ENCODE measurements at places on chromosomes 1 and 21.
A peak's percentile ranks its signal among the peaks of the same experiment; 100 is the strongest.

- no peak for DNase-seq
These were observed 23.4 kb upstream of the MEF2D start for GRCh38 chr1:156523801-156524480.

- no peak for DNase-seq
These were observed 155.9 kb upstream of the RUNX1 start for GRCh38 chr21:35204850-35205541.

DNA sequence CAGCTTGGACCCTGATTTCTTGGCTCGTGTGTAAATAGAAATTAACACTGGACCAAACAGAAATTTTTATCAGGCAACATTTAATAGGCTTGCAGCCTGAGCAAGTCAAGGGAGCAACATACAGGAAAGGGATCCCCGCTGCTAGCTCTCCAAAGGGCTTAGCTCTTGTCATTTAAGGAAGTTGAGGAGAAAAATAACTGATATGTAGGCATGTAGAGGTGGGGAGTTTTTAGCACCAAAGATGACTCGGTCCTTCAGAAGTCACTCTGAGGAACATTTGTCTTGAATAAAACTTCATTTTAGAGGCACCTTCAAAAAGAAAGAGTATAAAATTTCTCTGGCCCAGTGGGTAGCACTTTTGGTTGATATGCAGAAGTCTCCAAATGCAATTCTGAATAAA, 27.1 kb downstream of the GBP2 start:
- no peak for DNase-seq

GRCh38 chr1:206686478-206687249, 2.0 kb downstream of the MAPKAPK2 start:
- DNase-seq = no peak

GRCh38 chr21:38240129-38240528, 16.7 kb upstream of the KCNJ15 start:
- no peak for DNase-seq

DNA sequence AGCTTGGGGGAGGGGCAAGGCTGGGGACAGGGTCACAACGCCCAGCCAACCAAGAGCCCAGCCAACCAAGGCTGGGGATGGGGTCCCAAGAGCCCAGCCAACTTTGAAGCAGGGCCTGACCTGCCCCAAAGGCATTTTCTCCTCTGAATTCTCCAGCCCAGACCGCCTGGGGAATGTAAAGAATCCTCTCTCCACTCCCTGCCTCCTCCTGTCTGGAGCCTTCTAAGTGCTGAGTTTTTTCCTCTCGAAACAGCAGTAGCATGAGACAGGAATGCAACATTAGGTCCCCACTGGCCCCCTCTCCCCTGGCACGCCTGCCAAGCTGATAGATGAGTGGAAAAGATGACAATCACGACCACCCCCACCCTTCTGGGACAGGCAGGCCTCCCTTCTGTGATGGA, 17.0 kb downstream of the C1orf198 start:
- DNase-seq = no peak

GRCh38 chr1:23452011-23452411, 27.5 kb upstream of the TCEA3 start:
- DNase-seq = no peak

GRCh38 chr1:119001181-119002027, 13.3 kb upstream of the TBX15 start:
- DNase-seq = no peak

DNA sequence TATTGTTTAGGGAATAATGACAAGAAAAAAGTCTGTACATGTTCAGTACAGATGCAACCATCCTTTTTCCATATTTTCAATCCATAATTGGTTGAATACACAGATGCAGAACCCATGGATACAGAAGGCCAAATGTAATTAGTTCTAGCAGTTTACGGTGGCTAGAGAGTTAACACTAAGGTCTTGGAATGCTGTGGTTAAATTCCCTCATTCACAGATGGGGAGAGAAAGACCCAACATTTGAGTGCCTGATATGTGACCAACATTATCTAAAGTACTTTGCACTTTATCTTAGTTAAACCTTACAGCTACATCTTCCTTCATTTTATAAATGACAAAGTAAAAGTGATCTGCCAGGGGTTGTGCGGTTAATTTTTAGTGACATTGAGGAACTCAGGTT, 5.3 kb downstream of the SCMH1 start:
- DNase-seq = no peak

GRCh38 chr1:161032409-161032808, 6.4 kb downstream of the TSTD1 start:
- DNase-seq = no peak

GRCh38 chr1:178055093-178055492, 38.8 kb upstream of the RASAL2 start:
- no peak for DNase-seq

GRCh38 chr21:46256501-46256994, 28.0 kb upstream of the LSS start:
- DNase-seq = no peak

DNA sequence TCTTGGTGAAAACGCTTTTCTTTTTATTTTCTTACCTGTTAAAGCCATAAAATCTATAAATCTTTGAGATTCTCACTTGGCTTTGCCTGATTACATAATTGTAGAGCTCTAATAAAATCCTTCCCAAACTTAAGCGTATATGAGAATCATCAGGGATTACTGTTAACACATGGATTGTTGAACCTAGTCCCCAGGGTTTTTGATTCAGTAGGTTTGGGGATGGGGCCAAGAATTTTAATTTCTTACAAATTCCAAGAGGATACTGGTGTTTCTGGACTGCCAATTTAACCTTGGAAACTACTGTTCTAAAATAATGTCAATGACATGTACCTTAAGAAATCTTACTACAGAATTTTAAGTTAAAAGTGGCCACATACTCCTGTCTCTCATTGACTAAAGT, 694.2 kb downstream of the BRINP3 start:
- no peak for DNase-seq

DNA sequence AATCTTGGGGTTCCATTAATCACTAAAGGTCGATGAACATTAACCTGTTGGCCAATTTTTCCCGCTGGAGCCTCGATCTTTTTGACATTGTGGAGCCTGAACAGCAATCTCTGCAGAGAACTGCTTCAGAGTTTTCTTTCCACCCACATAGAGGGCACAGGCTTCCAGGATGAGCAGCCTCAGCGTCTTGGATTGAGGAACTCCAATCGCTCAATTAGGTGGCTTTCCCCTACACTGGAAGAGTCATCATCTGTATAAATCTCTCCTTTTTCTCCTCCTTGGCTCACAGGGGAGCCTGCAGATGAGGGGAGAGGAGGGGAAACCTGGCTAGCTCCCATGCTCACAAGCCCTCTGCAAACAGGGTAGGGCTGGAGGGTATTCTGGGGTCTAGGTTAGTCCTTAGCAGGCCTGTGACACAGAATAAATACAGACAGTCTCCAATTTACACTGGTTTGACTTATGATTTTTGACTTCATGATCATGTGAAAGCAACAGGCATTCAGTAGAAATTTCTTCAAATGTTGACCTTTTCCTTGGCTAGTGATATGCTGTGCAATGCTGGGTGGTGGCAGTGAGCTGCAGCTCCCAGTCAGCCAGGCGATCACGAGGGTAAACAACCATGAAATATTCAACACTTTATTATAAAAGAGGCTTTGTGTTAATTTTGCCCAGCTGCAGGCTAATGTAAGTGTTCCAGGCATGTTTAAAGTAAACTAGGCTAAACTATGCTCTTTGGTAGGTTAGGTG, 80.8 kb downstream of the PGBD5 start:
- no peak for DNase-seq

- DNase-seq = peak; percentile 83
These were observed 4.6 kb downstream of the ID3 start for GRCh38 chr1:23554481-23555269.

GRCh38 chr1:244863491-244864252, 671 bp downstream of the HNRNPU start:
- DNase-seq = peak; percentile 41

GRCh38 chr1:53982034-53982762, 35.8 kb downstream of the LDLRAD1 start:
- DNase-seq = no peak

DNA sequence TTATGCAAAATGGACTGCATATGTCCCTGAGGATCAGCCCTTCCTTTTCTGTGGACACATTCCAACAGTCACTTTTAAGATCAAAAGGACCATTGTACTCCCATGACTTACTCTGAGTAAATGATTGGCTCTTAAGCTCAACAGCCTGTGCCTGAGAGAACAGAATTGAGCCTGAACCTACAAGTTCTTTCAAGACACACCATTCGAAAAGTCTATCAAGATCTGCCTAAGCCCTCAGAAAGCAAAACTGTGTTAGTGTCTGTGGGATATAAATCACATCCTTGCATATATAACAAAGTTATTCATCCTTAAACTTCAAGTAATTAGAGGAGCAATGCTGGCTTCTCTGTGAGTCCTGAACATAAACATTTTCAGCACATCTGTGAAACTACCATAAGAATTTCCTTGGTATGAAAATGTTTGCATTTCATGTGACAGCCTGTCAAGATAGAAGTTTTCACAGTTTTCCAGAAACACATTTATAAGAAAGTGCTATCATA, 41.6 kb downstream of the PCNX2 start:
- no peak for DNase-seq

DNA sequence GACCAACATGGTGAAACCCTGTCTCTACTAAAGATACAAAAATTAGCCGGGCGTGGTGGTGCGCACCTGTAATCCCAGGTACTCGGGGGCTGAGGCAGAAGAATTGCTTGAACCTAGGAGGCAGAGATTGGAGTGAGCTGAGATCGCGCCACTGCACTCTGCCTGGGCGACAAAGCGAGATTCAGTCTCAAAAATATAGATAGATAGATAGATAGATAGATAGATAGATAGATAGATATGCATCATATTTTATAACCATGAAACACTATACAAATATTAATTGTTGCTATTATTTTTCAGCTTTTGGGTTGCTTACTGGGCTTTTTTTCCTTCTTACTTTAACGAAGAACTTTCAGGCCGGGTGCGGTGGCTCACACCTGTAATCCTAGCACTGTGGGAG, 4.8 kb upstream of the FAF1 start:
- no peak for DNase-seq

DNA sequence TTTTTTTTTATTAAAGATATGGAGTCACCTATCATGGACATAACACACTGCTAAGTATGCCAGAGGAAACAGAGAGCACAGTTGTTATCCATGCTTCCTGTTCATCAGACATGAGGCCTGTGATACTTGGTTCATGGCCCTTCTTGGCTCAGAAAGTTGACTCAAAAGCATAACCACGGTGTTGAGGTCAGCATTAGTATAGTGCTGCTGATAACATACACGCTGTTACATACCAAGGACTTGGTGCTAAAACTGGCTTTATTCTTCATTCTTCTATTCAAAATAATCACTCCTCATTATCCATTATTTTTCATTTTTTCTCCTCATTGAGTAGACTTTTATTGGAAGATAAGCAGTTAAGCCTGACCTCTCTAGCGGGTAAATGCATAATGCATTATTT, 464.1 kb downstream of the ADGRL2 start:
- no peak for DNase-seq

DNA sequence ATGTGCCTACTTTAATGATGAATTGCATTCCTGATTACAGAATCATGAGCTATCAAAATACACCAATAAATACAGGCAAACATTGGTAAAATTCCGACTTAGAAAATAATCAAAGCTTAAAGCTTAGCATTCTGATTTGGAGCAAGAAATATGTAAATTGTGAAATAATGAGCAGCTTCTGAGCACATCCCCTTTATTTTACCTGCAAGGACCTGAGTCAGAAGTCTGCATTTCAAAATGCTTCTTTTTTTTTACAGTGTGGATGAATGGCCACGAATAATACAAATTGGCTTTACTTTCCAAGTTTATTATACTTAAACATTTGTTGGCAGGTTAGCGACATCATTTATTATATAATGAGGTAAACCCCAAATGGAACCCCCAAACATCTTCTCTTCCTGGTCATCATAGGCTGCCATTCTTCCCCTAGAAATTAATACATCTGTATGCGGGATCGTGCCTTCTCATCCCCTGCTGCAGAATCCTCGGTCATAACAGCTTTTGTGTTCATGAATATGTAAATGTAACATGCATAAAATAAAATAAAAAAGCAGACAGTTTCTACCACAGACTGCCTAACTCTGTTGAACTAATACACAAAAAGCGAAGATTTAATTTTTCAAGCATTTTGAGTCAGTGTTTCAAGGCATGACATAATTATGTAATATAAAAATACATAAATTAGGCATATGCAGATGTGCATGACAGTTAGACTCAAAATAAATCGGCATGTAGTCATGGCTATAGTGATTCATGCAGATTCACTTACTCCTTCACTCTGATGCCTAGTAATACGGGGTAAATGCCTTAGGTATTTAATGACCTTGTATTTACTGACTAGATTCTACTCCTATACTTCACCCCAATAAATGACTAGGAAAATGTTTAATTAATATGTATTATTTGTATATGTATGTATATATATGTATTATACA, 339.7 kb downstream of the USP25 start:
- DNase-seq = no peak

- DNase-seq = no peak
These were observed 120.2 kb downstream of the LRRC53 start for GRCh38 chr1:74392186-74392585.

GRCh38 chr21:31708541-31708940, 23.4 kb downstream of the SCAF4 start:
- DNase-seq = no peak

GRCh38 chr1:107202007-107202406, 61.2 kb downstream of the NTNG1 start:
- no peak for DNase-seq

DNA sequence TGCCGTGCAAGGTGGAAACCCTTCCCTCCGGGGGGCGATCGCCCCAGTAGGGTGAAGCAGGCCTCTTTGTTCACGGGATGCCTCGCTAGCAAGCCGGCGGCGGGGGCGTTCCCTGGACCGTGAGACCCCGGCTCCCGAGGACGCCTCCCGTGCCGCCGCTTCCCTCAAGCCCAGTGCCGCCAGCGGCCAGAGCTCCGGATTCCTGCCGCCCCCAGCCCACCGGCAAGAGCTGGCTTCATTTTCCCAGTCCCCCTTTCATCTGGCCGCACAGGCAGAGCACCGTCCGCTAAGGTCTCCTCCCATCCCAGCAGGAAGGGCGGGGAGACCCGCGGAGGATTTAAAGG, 16.3 kb downstream of the IER5 start:
- DNase-seq = peak; percentile 21

DNA sequence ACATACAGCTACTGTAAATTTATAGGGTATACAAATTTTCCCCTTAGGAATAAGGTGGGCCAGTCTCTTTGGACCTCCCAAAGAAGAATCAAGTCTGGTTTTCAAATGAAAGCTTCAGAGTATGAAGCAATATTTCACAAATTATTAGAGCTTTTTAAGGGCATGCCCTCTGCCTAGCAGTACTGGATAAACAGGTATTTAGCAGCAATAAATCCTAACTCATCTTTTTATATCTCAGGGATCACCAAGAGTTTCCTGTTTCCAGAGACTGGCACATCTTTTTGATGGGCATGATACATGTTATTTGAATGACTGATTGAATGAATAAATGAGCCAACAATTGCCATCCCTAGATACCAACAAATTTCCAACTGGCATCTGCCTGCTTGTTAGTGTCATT, 190.4 kb downstream of the NRIP1 start:
- DNase-seq = no peak

GRCh38 chr21:45308194-45309068, 20.7 kb upstream of the POFUT2 start:
- no peak for DNase-seq

GRCh38 chr1:203765029-203765837, at the start of gene LAX1:
TSS of gene LAX1 (plus strand) at chr1:203765183. CDS start at chr1:203765566, 383 bp downstream.
- peak; percentile 53 for DNase-seq

Measured in stimulated activated CD4-positive, alpha-beta T cell treated with anti-CD3 and anti-CD28 coated beads, Interleukin-4, amount 100 ng/mL, for 4 hours (primary cell).